Activated CD4-positive, alpha-beta T cell treated with anti-CD3 and anti-CD28 coated beads, Interleukin-2, Interleukin-6, amounts not matched to agents 100 ng/mL and 50 ng/mL, durations not matched to agents 16 hours and 8 hours (primary cell): ENCODE measurements at places on chromosomes 3 and 15.

DNA sequence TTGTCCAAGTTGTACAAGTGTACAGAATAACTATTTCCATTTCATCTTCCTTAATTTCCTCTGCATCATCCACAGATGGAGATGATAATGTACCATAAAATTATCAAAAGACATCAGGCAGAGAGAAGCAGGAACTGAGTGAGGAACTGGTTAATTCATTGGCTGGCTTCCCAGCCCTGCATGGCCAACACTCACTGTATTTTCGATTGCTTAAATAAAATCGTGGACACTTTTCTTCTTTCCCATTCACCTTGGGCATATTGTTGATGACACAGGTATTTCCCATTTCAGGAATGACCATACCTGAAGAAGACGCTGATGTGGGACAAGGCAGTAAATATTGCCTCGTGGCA is 144.2 kb upstream of the ABHD17C start:
- no peak for DNase-seq

DNA sequence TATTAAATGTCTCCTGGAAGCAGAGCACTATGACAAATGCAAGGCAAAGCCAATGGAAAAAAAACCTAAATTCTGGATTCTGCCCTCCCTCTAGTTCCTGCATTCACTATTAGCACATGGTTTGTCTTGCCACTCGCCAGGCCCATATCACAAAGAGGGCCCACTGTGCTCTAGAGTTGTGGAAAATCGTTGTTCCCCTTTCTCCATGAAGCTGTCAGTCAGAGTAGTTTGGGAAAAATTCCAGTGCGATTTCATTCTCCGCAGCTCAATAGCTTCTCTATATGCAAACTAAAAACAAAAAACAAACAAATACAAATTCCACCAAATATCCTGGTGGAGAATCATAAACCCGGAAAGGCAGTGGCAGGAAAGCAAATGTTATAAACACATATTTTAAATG is 77.3 kb downstream of the RORA start:
- DNase-seq = no peak

DNA sequence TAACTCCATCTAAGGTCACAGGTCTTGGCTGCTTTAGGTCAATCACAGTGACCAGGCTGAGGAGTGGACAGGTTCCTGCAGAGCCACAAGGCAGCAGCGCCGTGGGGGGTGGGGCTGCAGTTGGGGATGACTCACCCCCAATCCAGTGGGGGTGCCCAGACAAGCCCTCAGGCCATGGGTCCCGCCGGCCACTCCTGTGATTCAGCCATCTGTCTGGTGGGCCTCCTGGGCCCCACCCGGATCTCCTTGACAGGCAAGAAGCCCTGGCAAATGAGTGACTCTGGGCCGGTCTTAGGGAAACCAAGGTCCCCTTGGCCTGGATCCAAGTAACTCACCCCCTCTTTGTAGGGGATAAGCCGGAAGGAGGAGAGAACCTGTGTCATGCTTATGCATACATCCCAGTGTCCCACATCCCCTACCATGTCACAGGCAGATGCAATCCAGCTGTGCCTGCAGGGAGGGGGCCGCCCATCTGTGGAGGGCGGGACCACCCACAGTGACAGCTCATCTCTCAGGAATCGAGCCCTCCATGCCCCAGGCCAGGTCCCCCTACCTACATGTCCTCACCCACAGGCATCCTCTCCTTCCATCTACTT is 495 bp upstream of the COL7A1 start:
- DNase-seq = no peak

- DNase-seq = no peak
These were observed 43.1 kb downstream of the RBPMS2 start for GRCh38 chr15:64732156-64732860.

DNA sequence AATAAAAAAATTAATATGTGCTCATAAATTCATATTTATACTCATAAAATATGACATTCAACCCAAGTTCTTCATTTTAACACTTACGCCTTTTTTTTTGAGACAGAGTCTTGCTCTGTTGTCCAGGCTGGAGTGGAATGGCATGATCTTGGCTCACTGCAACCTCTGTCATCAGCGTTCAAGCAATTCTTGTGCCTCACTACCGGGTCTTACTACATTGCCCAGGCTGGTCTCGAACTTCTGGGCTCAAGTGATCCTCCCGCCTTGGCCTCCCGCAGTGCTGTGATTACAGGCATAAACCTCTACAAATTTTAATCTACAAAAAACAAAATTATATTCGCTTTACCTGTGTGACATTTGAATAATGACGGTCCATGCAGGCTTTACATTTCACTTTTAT is 74.1 kb upstream of the SNRPN start:
- DNase-seq = no peak

GRCh38 chr3:191972714-191973398 is 511.9 kb downstream of the PYDC2 start:
- DNase-seq = no peak

- DNase-seq = no peak
These were observed 104.8 kb downstream of the TGFBR2 start for GRCh38 chr3:30711151-30711550.

GRCh38 chr3:38610934-38611333 is 38.6 kb downstream of the SCN5A start:
- DNase-seq = no peak

GRCh38 chr3:147354623-147355022 is 51.7 kb downstream of the ZIC4 start:
- DNase-seq = no peak
